Activated CD4-positive, alpha-beta T cell treated with anti-CD3 and anti-CD28 coated beads, Interleukin-2, amount 10 ng/mL, durations not matched to agents 7 days and 5 days (primary cell): ENCODE measurements at places on chromosomes 16 and 17.

- DNase-seq = no peak
These were observed 70.7 kb downstream of the TEX14 start for GRCh38 chr17:58621174-58621573.

GRCh38 chr16:53445534-53445933 lies 11.3 kb downstream of the RBL2 start:
- DNase-seq = no peak

GRCh38 chr16:88389191-88389590 lies 6.4 kb downstream of the ZNF469 start:
- no peak for DNase-seq

DNA sequence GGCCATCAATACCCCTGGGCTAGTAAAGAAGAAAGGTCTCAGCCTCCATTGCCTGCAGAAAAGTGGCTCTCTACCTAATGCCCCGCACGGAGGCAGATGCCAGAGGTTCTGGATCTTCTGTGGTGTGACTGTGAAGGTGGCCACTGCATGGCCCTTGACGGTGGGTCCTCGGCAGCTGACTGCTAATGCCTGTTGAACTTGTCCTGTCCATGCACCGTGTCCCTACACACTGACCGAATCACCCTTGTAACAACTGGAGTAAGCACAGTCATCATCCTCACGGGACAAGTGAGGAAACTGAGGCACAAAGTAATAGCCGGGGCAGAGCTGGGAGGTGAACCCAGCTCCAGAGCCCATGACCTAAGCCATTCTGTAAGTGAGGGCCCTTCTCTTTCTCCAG lies 48.8 kb downstream of the MYH11 start:
- no peak for DNase-seq

- DNase-seq = no peak
These were observed 46.6 kb upstream of the SLC38A10 start for GRCh38 chr17:81341516-81342268.

GRCh38 chr16:85921026-85921425 lies 22.1 kb downstream of the IRF8 start:
- DNase-seq = no peak

- no peak for DNase-seq
These were observed 260.6 kb upstream of the RPL38 start for GRCh38 chr17:73942703-73943415.

DNA sequence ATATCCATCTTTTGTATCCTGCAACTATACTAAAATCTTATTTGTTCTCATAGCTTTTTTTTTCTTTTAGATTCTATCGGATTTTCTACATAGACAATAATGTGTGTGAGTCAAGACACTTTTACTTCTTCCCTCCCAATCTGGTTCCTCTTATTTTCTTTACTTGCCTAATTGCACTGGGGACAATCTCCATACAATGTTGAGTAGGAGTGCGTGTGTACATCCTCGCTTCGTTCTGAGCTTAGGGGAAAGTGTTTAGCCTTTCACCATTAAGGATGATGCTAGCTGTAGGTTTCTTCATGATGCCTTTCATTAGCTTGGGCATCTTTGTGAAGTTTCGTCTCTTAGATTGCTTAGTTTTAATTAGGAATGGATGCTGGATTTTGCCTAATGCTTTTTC lies 2.9 kb downstream of the SPATA32 start:
- no peak for DNase-seq

DNA sequence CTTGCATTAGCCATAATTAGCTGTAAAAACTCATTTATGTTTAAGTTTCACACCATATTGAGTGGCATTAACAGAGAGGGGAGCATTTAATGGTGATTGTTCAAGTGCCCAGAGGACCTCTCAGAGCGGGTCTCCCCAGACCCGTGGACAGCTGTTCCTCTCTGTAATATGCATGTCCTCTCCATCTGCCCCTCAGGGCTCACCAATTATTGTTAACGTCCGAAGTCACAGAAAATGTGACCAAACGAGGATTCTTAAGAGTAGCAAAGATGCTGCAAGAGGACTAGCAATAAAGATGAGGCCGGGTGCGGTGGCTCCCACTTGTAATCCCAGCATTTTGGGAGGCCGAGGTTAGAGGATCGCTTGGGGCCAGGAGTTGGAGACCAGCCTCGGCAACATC lies 130.2 kb downstream of the CPPED1 start:
- DNase-seq = no peak
